CD14-positive monocyte (primary cell): ENCODE measurements at places on chromosomes 12 and 14.

DNA sequence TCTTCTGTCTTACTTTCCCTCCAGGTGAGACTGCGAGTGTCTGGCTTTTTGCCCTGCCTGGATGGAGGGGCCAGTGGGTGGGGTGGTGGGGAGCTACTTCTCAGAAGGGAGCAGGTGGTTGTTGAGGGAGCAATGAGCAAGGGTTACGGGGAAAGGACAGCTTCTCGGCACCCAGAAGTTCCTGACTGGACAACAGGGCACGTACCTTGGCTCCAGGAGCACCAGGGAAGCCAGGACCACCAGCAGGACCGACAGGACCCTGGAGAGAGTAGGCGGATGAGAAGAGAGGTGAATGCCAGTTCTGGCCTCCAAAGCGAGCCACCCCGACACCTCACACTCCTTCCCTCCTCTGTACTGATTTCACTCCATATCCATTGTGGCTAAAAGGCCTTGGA is 15.3 kb downstream of the COL2A1 start:
- no peak for DNase-seq

DNA sequence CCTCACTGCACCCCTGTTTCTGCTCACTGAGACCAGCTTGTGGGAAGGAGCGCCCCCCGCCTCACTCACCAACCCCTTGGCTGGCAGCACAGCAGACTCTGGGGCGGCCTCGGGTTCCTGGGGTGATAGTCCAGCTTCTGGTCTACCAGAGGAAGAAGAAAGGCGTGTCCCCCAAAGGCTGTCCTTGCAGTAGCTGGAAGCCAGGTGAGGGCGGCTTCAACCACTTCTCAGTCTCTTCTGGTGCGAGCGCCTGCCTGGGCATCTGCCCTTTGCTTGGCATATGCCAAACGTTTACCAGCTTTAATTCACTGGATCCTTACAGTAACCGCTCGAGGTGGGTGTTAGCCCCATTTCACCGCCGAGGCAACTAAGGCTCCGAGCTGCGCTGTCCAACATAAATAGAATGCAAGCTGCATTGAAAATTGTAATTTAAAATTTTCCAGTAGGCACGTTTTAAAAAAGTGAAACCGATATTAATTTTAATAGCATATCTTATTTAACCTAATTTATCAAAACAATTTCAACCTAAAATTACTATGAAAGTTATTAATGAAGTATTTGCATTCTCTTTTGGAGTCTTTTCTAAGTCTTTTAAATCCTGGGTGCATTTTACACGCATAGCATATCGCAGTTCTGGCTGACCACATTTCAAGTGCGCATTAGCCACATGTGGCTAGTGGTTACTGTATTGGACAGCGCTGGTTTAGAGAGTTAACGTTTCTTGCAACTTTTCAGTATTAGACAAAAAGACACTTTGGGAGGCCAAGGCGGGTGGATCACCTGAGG is 872 bp downstream of the FAM177A1 start:
- DNase-seq = no peak

GRCh38 chr12:20601668-20602280 is 93.4 kb upstream of the SLCO1C1 start:
- no peak for DNase-seq

GRCh38 chr14:54046250-54046649 is 89.6 kb upstream of the BMP4 start:
- DNase-seq = no peak

- no peak for DNase-seq
Measured at GRCh38 chr12:51913071-51914033, 6.0 kb downstream of the ACVRL1 start.

DNA sequence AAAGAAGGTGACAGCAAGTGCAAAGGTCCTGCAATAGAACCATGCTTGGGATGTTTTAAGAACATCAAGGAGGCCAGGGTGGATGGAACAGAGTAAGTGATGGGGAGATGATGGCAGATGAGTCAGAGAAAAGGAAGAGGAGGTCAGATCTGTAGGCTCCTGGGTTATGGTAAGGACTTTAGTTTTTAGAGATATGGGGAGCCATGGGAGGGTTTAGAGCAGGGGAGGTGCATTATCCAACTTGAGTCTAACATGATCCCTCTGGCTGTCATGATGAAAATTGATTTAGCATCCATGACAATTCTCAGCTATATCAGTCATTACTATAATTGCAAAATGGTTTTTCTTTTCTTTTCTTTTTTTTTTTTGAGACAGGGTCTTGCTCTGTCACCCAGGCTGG is 7.3 kb upstream of the PLBD2 start:
- no peak for DNase-seq

DNA sequence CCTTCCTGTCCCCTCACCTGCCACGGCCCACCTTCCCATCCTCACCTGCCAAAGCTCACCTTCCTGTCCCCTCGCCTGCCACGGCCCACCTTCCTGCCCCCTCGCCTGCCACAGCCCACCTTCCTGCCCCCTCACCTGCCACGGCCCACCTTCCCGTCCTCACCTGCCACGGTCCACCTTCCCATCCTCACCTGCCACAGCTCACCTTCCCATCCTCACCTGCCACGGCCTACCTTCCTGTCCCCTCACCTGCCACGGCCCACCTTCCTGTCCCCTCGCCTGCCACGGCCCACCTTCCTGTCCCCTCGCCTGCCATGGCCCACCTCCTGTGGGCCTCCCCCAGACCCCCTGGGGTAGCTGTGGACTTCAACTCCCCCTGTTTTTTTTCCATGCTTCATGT is 48.8 kb upstream of the GPR68 start:
- no peak for DNase-seq

DNA sequence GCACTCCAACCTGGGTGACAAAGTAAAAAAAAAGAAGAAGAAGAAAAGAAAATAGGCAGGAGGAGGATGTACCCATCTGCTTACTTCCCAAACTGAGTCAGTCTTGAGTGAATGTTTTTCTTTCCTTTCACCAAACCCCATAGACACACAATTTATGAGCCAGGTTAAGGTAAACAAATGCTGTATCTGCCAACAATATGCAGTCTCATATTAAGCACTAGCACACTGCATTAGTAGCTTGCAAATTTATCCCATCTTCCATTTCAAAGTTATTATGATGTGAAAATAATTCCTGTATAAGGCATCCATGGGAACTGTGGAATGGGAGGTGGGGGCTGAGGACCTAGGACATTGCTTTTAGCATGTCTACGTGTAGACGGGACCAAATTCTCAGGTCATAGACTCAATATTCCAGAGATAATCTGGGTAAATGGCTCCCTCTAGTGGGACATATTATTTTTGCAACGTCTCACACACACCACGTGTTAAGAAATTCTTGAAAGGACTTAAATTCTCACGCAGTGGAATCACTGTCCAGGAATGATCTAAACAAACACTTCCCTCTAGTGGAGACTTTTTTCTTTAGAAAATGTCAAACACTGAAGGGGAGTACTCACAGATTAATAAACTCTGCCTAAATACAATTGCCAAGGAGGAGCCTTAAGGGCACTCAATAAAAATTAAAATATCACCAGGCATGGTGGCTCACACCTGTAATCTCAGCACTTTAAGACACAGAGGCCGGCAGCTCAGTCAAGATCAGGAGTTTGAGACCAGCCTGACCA is 17.1 kb upstream of the OR10P1 start:
- DNase-seq = peak; percentile 91

GRCh38 chr12:113485330-113485729 is 13.7 kb upstream of the LHX5 start:
- DNase-seq = no peak

- no peak for DNase-seq
Measured at GRCh38 chr12:53478865-53479264, 20.4 kb downstream of the MAP3K12 start.

DNA sequence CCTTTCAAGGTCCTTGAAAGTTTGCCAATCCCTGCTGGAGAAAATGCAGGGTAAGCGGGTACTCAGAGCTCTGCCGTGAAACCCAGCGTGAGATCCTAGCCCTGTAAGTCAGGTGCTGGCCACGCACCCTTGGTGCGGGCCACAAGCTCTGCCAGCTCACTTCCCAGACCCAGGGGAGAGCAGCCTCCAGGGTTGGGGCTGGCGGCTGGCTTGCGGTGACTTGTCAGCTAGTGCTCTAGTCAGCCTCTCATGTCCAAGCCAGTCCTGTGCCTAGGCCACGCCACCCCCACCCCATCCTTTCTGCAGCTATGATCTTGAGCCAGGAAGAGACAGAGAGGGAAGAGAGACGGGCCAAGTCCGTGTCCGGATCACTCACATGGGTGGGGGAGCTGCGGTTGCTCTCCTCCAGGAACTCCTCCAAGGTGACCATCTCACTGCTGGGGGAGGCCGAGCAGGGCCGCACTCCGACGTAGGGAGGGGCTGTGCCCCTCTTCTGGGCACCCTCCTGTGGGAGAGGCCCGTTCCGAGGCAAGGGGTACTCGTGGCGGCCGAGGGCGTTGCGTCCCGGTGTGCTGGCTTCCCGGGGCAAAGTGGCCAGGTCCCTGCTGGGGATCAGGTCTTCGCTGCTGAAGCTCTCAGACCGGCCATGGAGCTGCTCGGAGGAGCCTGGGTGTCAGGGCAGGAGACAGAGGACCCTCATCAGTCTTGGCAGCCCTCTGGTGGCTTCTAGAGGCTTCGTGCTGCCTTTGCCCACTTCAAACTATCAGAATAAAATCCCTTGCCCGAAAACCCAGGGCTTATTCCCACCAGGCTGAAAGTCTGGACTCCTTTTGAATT is 33.3 kb upstream of the GPR68 start:
- DNase-seq = no peak

DNA sequence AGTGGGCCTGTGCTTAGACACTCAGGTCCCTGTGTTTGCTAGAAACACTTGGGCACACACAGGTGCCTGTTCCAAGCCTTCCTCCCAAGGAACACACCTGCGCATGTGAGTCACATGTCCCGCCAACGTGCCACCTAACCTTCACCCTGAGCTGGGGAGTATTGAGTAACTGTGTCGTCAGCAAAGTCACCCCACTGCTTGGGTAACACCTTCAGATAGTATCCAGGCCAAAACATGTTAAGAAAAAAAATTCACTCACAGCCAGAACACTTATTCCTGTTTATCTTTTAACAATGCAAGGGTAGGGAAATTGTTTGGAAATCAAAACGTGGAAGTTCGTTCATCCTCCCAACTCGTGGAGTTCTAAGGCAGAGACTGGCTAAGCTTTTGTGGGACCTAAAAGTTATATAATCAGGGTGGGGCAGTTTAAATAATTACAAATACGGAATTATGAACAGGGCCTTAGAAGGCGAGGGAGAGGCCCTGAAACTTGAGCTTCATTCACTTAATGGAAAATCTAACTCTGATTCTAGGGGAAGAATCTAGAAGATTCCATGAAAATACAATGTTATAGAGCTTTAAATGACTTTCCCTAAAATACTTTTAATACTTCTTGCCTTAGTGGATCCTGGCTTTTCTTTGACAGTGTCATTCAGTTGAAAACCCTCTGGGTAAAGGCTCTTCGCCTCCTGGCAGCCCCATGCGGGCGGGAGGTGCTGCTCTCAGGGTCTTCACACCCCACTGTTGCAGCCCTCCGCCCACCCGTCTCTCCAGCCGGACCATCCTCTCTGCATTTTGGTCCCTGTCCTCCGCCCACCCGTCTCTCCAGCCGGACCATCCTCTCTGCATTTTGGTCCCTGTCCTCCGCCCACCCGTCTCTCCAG is 30.3 kb upstream of the ADIPOR2 start:
- DNase-seq = peak; percentile 32

DNA sequence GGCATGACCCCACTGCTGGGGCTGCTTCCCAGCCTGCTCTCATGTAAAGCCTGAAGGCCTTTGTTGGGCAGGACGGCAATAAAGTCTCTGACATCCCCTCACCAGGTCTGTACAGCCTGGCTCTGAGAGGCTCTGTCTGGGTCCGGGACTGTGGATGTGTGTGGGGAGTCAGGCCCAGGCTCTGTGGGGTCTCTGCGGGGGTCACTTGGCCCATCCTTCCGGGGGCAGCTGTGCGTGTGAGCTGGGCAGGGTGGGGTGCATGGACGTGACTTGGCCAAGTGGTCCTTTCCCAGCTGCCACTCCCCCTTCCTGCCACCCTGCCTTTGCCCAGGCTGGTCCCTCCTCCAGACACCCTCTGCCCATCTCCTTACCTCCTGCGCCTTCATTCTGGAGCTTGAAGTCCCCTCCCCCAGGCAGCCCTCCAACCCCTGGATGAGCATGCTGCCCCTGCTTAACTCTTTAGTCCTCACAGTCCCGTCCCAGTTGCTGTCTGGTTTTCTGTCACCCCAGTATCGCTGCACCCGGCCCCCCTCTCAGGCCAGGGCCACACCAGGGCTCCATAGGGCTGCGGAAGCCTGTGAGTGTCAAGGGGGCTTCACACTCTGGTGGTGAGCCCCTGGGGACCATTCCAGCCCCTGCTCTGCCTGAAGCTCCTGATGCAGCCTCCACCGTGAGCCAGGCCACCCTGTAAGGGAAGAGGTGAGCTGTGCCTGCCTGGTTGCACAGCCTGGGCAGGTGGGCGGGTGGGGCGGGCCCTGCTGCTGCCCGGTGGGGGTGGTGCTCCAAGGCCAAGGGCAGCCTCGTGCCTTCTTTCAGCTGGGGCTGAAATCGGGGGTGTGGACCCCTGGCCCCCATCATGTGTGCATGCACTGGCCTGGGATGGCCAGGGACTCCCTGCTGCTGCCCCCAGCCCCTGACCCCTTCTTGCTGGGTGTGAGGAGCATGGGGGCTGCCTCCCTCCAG is 25.5 kb upstream of the KIF26A start:
- DNase-seq = no peak

DNA sequence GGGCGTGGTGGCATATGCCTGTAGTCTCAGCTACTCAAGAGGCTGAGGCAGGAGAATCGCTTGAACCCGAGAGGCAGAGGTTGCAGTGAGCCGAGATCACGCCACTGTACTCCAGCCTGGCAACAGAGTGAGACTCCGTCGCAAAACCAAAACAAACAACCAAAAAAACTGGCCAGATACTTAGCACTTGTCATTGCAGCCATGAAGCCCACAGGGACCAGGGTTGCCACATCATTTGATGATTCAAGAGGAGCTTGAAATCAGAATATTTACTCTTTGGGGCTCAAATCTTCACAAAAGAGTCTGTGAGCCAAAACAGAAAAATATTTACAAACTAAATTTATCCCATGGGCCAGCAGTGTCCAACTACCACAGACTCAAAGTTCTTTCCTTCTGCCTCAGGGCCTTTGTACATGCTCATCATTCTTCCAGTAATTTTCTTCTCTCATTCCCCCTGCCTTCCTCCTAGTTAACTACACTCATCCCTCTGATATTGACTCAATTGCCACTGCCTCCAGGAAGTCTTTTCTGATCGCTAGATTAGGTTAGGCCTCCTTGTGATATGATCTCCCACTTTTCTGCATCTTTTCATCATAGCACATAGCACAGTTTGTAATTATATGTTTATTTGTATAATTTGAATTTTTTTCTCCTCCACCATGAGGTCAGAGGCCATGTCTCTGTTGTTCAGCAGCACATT is 130.8 kb upstream of the PLEKHG7 start:
- DNase-seq = peak; percentile 19

GRCh38 chr14:52325126-52325525 is 11.0 kb downstream of the PTGER2 start:
- peak; percentile 98 for DNase-seq
